ENCODE measurements at places on chromosomes 1 and 21.

DNA sequence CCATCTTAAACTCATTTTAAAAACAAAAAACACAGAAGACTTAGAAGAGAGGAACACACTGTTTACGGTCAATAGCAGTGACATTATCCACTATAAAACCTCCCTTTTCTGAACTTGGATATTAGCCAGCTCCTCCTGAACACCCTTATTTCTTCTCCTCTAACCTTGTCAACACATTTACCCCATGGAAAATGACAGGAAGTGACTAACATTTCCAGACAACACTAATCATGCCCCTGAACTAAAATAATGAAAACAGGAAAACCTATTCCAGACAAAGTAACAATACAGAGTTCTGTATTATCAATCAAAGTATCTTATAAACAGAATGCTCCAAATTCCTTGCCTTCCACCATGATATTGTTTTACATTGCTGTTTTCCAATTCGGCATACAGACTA lies 45.3 kb downstream of the PALMD start:
- DNase-seq = no peak

GRCh38 chr1:91540910-91541309 lies 40.3 kb downstream of the CDC7 start:
- no peak for DNase-seq

- no peak for DNase-seq
These were observed 83.5 kb upstream of the GADD45A start for GRCh38 chr1:67601539-67601938.

DNA sequence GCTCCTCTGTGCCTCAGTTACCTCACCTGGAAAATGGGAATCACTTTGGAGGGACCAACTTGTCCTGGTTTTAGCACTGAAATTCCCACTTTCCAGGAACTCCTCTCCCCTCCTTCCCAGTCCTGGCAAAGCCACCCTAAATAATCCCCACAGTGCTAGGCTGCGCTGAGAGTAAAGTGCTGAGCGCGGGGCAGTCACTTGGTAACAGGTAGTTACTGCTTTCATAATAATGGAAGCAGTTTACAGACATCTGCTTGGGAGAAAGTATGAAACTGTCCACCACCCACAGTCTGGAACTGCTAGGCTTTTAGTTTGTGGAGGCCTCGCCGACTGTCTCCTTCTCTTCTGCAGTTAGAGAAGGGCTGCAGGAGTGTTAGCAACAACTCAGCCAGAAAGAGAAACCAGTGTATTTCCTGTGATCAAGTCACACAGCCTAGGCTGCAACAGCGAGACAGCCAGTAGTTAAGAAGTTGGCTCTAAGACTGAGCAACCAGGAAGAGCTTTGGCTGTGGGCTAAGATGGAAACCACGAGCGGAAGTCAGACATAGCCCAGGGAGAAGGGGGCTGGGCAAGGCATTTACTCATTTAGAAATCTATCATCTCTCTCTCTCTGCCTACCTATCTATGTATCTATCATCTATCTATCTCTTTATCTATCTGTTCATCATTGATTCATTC lies 30.8 kb upstream of the ABCG1 start:
- DNase-seq = no peak

GRCh38 chr21:26437326-26438009 lies 135.6 kb downstream of the CYYR1 start:
- DNase-seq = no peak

DNA sequence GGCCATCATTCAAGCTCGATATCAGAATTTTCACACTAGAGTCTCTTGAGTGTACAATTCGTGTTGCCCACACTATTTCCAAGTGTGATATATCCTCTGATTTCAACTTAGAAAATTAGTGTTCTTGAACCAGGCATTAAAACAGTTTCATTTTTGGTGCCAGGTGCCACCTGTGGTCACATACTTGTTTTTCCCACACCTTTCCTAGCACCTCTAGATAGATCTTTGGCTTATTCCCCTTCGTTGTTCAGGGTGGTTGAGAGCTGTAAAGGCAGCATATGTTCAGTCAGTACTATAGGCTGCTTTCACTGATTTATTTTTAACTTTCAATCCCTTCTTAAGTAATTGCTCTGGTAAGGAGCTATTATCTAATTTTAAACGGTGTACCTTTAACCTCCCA lies 131.1 kb downstream of the NEK7 start:
- no peak for DNase-seq

DNA sequence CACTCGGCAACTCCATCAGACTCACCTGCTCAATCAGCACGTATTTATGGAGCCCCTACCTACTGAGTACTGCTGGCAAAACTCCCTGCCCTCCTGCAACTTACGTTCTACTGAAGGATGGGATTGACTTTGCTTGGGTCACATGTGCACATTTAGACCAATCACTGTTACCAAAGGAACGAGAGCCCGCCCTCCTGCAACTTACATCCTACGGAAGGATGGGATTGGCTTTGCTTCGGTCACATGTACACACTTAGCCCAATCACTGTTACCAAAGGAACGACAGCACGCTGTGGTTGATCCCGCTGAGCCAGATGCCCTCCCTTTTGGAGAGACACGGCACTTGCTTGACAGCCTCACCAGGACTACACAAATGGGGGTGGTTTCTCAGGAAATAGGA lies 46.0 kb downstream of the UBIAD1 start:
- no peak for DNase-seq

DNA sequence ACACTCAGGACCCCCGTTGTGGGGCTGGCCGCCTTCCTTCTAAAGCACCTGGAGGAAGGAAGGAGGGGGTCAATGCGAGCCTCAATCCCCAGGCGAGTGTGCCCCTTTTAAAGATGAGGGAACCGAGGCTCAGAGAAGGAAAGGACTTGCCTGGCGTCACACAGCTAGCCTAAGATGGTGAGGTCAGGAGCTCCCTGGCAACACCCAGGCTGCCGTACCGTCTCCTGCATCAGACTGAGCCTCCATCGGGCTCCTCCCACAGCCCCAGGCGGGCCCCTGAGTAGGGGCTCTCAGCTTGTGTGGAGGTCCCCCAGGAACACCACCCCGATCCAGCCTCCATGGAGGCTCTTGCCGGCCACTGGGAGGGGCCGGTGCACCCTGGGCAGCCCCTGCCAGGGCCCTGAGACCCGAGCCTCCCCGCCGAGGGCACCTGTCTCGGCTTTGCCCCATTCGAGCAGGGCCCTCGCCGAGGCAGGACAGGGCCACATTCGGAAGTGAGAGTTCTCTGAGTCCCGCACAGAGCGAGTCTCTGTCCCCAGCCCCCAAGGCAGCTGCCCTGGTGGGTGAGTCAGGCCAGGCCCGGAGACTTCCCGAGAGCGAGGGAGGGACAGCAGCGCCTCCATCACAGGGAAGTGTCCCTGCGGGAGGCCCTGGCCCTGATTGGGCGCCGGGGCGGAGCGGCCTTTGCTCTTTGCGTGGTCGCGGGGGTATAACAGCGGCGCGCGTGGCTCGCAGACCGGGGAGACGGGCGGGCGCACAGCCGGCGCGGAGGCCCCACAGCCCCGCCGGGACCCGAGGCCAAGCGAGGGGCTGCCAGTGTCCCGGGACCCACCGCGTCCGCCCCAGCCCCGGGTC lies at the start of gene AIRE:
Gene AIRE, plus strand, starts transcription at position 739 of the 855 bp plus-strand sequence. CDS start 131 bp downstream, outside the sequence.
- DNase-seq = peak; percentile 10

DNA sequence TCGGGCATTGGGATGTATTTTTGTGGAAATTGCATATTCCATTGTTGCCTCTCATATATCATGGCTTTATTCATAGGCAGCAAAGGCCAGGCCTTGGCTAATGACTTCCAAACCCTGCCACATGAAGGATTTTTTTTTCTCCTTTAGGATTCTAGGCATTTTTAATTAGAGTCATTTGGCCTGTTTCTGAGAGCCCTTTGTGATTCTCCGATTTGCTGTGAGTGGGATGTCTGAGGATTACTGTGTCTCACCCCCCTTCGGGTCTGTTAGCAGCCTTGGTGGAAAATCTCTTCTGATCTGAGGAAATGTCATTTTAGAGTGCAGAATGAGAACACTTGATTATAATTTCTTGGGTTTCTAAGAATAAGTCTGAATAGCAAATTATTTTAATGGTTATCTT lies 253.5 kb downstream of the NTNG1 start:
- DNase-seq = no peak

DNA sequence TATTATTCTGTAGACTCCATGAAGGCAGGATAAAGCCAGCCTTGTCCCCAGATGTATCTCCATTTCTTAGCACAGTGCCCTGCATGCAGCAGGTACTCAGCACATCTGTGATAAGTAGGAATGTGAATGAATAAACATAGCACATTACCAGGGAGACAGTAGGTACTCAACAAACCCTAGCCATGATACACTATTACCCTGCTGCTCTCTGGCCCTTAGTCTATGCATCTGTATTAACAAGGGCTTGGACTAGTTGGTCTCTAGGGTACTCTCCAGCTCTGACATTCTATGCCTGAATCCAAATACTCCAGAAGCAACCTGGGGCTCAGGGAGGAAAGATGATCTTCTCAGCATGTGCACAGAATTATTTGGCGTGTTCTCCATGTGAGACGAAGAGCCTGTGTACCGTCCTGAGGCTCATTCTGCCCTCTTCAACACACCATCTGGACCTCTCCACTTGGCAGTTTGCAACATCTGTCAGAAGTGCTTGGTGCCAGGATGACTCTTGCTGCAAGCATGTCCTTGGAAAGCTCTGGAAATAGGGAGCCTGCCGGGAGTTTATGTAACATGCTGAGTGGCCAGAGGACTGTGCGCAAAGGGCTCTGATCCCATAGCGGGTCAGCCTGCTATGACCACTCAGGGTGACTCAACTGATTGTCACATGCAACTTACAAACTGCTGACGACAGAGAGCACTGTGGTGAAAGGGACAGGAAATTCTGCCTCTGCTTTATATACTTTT lies 228.2 kb upstream of the USP24 start:
- DNase-seq = no peak

- peak; percentile 96 for DNase-seq
These were observed 41.8 kb downstream of the GATAD2B start for GRCh38 chr1:153880962-153881361.

DNA sequence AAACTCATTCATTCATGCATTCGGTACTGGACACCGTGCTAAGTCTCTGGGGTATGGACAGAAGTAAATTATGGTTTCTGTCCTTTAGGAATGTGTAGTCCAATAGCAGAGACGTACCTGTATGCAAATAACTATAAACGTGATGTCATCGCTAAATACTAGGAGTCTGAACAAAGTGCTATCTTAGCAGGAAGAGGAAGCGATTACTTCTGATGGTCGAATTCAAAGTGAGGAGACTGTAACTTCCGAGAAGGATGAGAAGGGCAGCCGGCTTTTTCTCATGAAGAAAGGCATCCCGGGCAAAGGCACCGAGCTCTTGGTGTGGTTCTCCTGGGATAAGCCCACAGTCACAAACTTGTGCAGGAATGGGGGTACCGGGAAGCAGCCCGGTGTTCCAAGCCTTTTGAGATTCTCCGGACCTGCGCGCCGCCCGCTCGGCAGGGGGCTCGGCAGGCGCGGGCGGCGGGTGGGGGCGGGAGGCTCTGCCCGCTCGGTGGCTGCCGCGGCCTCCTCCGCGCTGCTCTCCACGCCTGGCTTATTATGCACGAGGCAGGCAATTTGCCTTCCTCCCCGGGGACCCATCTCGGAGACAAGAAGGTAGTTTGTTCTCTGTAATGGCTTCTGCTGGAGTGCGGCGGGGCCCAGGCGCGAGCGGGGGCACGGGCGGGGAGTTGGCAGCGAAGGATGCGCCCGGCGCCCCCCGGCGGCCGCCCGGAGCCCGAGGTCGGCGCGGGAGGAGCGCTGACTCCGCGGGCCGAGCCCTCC lies 67.5 kb upstream of the CD1D start:
- DNase-seq = peak; percentile 63

Measured in BE2C (cell line).